Hematopoietic multipotent progenitor cell treated with erythropoietin and hydrocortisone succinate and interleukin-3 and kit ligand, for 8 days (in vitro differentiated cells): ENCODE measurements at places on chromosomes 5 and 9.

- no peak for DNase-seq
Observed at GRCh38 chr9:137463931-137464290, 4.8 kb upstream of the NSMF start.

GRCh38 chr9:129281506-129282145, 103.6 kb upstream of the IER5L start:
- no peak for DNase-seq

GRCh38 chr9:89687188-89687587, 82.4 kb downstream of the GADD45G start:
- no peak for DNase-seq

- no peak for DNase-seq
Observed at GRCh38 chr9:135415586-135415985, 64.0 kb upstream of the PPP1R26 start.

- no peak for DNase-seq
Observed at GRCh38 chr9:86600977-86601376, 246.8 kb upstream of the TUT7 start.
